ENCODE measurements at places on chromosomes 1 and 21. TPM values are rescaled to one million over a fixed set of nuclear protein-coding genes. Genes with fewer than 3 reads are reported as not detected.

BRDT gene
- total RNA-seq: not detected

INAVA gene
- 16.4 TPM for total RNA-seq

- no peak for DNase-seq
Observed at GRCh38 chr1:155759966-155760630, 71.2 kb downstream of the DAP3 start.

SLC41A1 gene
- total RNA-seq: 7.6 TPM

MAGI3 gene
- total RNA-seq: 14.4 TPM

DNA sequence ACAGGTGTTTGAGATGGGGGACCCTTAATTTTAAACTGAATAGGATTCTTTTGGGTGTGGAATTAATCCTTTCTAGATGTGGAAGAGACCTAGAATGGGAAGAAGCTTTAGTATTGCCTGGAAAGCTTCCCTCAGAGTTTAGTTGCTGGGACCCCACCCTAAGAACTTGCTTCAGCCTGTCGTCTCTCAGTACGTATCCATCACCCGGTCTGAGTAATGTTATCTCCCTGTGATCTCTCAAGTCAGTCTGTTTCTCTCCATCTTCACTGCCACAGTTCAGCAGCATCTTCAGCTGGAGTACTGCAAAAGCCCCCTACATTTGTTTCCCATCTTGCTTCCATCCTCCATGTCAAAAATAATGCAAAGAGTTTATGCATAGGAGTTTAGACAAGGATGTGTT is 28.9 kb downstream of the CNST start:
- no peak for DNase-seq

- no peak for DNase-seq
Observed at GRCh38 chr1:242839101-242839500, 314.6 kb upstream of the PLD5 start.

- no peak for DNase-seq
Observed at GRCh38 chr1:203395751-203396150, 44.8 kb upstream of the FMOD start.

S100A1 gene
- 5.6 TPM for total RNA-seq

RRP1 gene
- 17.8 TPM for total RNA-seq

DNA sequence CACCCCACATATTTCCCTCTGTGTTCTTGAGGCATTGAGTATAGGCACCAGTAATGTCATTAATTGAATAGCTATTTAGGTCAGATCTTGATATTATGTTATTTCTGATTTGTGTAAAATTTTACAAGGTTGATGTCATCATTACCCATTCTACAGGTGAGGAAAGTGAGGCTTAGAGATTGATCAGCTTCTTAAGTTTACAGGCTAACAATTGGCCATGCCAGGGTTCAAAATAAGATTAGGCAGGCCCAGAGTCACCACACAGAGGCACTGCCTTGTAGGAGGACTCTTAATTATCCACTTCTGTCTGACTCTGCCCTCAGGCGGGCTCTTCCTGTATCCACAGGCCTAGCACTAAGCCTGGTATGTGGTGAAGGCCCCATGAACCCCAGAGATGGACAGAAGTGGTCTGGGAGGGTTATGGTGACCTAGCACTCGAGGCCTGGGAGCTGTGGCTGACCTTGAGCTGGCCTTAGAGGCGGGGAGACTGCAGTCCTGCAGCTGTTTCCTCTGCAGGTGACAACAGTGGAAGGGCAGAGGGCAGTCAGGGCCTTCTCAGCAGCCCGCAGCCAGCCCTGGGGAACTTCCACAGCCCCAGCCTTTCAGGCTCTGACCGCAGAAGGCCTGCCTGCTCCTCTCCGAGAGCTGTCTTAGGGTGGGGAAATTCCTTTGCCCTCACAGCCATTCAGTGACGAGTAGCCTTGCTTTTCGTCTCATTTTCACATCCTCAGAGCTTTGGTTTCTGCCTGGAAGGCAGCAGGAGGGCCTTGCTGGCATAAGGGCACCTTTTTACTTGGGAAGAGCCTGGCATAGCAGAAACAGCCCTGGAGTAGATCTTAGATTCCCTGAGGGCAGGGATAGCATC is 12.2 kb downstream of the ZDHHC18 start:
- DNase-seq: no peak

DNA sequence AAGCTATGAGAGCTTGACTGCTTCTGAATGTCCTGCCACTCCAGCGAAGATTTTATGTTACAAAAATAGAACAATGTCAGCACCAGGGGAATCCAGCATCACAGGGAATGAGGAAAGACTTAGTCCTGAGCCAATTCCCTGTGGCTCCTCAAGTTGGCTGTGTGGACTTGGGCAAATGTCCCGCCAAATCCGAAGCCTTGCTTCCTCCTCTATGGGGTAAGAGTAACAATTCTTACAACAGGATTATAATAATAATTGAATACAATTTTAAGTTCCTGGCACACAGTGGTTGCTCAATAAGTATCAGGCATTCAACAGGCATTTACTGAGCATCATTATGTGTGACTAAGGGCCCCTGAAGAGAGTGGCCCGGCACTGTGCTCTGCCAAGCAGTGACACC is 44.4 kb downstream of the STPG1 start:
- no peak for DNase-seq

GRCh38 chr1:15944308-15945010 is 31.4 kb downstream of the ZBTB17 start:
- no peak for DNase-seq

GRCh38 chr21:16865632-16866031 is 647.2 kb upstream of the CXADR start:
- DNase-seq: no peak

All from skin of body (tissue), 3 donors.